ENCODE measurements at places on chromosomes 13 and 19.

DNA sequence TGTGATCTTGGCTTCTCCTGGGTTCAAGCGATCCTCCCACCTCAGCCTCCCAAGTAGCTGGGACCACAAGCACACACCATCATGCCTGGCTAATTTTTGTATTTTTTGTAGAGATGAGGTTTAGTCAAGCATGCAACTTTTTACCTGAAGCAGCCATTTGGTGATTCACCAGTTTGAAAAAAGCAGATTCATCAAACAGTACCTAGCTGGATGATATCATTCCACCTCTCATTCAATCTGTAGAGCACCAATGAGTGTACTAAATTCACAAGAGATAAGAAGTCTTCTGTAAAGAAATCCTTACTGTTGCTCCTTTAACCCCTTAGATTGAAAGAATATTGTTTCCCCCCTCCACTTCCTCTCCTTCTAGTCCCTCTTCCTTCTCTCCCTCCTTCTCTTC lies 261.1 kb upstream of the RFC3 start:
- DNase-seq: no peak

DNA sequence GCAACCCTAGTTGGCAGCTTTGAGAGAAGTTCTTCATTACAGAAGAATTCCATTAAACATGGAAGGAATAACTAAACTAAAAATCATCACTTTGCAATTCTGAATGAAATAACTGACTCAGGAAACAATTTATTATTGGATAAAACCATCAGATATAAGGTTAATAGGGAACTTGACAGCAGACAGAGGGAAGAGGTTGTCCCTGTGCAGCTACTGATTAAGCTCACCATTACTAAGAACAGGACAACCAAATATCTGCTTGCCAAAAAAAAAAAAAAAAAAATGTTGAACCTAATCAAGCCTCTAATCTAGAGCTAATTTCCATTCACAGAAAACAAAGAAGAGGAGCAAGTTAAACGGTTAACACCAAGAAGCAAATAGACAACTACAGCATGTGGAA lies 12.8 kb downstream of the N4BP2L2 start:
- DNase-seq: no peak

DNA sequence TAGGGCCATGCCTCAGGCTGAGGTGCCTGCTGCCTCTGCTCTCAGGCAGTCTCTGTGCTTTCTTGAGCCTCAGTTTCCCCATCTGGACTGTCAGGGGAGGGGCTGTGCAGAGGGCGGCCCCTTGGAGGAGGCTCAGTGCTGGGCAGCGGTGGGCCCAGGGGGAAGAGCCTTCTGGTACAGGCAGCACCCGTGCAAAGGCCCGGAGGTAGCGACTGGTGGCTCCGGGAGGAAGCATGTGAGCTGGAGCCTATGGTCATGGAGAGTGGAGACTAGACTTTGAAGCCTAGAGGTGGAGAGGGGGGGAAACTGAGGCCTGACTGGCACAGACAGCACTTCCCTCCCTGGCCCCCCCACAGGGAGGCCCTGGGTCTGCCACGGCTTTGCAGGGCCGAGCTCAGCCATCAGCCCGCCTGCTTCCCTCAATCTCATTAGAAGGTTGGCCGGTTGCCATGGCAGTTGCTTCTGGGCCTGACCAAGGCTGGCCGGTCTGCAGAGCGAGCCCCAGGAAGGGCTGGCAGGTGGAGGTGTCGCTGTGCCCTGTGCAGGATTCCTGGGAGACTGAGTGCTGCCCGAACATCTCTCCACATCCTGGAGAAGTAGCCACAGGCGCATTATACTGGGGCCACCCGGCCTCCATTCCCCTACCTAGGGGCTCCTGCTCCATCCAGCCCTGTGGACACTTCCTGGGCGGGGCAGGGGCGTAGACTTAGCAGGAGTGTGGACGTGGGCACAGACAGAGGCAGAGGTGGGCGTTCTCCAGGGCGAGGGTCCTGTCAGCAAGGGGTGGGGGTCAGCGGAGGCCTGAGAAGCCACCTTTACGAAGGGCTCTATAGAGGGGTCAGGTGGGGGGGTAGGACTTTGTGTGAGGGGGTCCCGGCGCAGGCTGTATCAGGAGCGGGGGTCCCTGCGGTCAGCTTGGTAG lies 53.2 kb downstream of the CRTC1 start:
- no peak for DNase-seq

DNA sequence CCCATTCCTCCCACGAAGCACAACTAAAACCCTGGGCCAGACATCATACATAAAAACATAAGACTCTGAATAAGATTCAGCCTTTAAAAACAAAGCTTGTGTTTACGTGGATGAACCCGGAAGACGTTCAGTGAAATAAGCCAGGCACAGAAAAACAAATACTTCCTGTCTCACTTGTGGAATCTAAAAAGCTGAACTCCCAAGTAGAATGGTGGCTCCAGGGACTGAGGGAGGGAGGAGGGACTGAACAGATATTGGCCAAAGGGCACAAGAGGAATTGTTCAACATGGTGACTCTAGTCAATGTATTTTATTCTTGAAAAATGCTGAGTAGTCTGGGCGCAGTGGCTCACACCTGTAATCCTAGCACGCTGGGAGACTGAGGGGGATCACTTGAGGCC lies 35.7 kb upstream of the TPM4 start:
- no peak for DNase-seq

- DNase-seq: no peak
Measured at GRCh38 chr13:96540670-96541069, 450.8 kb downstream of the HS6ST3 start.

DNA sequence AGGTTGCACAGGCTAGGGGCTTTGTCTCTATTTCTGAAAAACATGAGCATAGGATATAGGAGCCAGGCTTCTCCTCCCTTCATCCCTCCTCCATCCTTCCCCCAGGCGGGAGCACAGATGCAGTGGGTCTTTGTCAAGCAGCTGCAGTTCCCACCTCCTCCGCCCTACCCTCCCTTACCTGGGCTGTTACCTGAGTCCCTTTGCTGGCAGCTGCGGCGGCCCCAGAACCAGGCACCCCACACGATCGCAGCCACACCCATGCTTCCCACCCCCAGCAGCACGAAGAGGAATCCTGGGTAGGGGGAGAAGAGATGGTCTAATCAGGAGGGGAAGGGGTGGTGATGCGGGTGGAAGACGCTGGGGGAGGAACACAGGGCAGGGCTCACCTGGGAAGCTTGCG lies 7.8 kb downstream of the TMIGD2 start:
- DNase-seq: no peak

DNA sequence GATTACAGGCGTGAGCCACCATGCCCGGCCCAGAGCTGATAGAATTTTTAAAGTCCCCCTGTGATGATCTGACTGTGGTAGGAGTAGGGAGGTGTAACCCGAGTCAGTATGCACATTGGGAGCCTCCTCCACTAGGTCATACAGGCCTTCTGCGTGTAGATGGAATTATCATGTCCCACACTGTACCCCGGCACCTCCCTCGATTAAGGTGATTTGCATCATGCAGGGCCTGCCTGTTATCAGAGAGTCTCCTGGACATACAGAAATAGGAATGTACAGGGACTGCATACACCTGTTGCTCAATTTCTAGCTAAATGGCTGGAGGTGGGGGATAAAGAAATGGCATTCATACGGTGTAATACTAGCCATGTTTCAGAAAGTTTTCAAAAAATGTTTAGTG lies 922 bp upstream of the ERVK3-1 start:
- no peak for DNase-seq

DNA sequence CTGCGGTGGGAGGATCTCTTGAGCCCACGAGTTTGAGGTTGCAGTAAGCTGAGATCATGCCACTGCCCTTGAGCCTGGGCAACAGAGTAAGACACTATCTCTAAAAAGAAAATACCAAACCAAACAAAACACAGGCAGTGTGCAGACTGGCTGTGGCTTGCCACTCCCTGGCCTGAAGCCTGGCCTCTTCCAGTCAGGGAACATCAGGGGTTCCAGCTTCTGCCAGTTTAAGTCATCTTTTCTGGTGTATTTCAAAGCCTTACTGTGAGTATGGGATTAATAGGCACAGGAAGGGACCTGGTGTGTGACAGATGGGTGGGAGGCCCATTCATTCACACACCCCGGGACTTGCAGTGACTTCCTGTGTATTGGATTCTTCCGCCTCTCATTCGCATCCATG lies 27.0 kb upstream of the F2RL3 start:
- no peak for DNase-seq

DNA sequence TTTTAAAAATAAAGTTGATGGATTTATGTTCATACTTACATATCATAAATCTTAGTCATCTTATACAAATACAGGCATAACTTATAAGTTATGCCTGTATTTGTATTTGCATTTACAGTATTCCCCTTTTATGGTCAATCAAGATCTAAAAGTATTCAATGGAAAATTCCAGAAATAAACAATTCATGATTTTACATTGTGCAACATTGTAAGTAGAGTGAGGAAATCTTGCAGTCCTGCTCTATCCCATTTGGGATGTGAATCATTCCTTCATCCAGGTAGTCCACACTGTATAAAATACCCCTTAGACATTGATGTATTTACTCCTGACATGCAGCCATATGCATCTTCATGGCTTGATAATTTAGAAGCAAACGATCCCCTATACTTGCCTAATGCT lies 795.3 kb downstream of the SLITRK1 start:
- DNase-seq: no peak

GRCh38 chr19:40981591-40981990 lies 9.5 kb upstream of the CYP2B6 start:
- no peak for DNase-seq

DNA sequence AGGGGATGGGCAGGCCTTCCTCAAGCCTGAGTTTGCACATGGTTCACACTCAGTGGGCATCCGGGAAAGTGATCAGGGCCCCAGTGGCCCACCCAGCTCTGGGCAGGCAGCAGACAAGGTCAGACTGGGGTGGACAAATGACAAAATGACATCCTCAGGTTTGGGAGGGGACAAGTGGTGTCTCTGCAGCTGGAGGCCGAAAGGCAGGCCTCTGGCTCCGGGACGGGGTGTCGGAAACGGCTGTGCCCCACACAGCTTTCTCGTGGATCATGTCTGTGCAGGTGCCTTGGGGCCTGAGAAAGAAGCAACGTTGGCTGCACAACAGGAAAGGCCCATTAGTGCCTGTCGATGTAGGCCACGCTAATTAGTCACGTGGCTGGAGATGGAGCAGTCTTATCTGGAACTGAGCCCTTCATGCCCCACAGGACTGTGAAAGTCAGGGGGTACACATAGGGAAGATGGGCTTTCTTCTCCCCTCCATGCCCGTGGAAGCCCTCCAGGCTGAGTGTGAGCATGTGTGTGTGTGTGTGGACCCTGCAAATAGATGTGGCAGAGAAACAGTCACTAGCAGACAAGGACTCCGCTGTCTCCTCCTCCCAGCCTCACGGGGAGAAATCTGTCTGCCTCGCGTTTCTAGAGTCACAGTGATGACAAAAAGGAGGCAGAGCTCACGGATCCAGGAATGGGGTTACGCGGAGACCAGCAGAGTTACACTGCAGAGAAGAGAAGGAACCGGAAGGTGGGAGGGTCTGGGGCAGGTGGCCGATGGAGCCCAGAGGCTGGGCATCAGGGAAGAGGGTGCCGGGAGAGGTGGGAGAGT lies 44.2 kb downstream of the CHST8 start:
- DNase-seq: no peak

DNA sequence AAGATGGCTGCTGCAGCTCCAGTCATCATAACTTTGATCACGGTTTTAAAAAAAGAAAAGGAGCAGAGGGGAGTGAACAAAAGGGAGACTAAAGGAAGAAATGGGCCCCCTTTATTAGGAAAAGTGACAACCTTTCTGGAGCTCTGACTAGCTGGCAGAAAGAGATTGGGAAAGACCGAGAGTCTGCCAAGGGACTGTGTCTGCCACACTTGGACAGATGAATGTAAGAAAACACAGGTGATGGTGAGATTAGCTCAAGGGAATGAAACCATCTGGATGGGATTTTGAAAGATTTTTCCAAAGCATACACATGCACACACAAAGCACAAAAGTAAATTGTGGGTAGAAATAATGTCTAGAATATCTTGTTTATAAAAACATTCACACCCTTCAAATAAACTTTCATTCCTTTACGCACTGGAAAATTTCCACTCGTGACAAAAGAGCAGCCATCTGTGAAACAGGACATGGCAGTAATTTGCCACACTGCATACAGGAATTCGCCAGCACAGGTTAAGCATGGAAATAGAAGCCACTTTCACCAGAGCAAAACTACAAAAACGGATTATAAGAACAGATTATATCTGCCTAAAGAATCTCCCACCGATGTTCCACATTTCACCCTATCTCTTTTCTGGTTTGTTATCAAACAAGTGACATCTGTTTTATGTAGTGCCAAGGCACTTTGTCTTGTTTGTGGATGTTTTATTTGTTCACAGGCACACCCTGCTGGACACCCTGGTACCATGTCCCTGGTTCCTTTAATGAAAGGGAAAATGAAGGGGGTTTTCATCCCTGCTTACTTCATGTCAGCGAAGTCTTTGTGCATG lies 819.5 kb downstream of the DIAPH3 start:
- no peak for DNase-seq

GRCh38 chr19:47497050-47497766 lies 13.2 kb upstream of the KPTN start:
- peak; percentile 82 for DNase-seq

DNA sequence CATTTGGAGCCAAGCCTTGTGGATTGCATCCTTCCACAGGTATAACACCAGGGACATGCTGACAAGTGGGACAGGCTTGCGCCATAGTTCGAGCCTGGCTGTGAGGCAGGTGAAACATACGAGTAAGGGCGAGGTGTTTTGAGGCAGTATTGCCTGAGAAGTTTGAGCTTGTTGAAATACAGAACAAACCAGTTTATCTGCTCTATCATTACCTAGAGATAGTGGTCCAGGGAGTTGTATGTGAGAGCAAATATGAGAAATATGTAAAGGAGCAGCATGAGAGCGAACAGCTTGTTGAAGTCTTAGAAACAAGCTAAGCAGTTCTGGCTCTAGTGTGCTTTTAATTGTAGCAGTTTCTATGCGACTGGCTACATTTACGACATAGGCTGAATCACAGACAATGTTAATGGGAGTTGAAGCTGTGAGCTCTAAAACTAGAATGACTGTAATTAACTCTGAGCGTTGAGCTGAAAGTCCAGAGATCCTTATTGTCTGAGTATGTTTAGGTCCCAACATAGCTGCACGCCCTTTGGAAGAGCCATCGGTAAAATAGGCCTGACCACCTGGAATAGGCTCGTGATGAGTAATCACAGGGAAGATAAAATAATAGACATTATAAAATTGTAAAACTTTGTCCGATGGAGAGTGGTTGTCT lies 8.2 kb downstream of the ZNF439 start:
- no peak for DNase-seq

GRCh38 chr19:45045671-45046353 lies 7.0 kb downstream of the CLASRP start:
- DNase-seq: no peak

GRCh38 chr13:55439450-55439849 lies 1701.3 kb upstream of the PRR20A start:
- no peak for DNase-seq

GRCh38 chr19:34365463-34366401 lies 736 bp downstream of the GPI start:
- DNase-seq: no peak

GRCh38 chr13:104979281-104980030 lies 1556.0 kb downstream of the EFNB2 start:
- DNase-seq: no peak
